ENCODE measurements at places on chromosomes 16 and 17. TPM values are rescaled to one million over a fixed set of nuclear protein-coding genes. Genes with fewer than 3 reads are reported as not detected.

Gene MPP2
- 7.7 TPM for total RNA-seq

Gene C16orf46
- 0.73 TPM for total RNA-seq

Gene ZNF232
- total RNA-seq = 4.7 TPM

Gene TP53TG3
- total RNA-seq = not detected

Gene PLLP
- total RNA-seq = 1.6 TPM

Gene CACNA1H
- total RNA-seq = 4.1 TPM

Gene NTHL1
- total RNA-seq = 90.1 TPM

Gene KRTAP3-1
- total RNA-seq = 1.6 TPM

Gene CDR2L
- 50.9 TPM for total RNA-seq

- H3K27me3 ChIP-seq = no peaks in the 10 kb centered on the region
- no peaks in the 10 kb centered on the region for H3K36me3 ChIP-seq
These were observed 1.6 kb downstream of the HIC1 start for GRCh38 chr17:2056206-2057174.

GRCh38 chr17:37476431-37477120 lies 13.1 kb upstream of the DUSP14 start:
- peaks cover 19% of the 10 kb centered on the region for H3K36me3 ChIP-seq
- peak; percentile 90 for DNase-seq
- no peaks in the 10 kb centered on the region for H3K27me3 ChIP-seq

GRCh38 chr17:83185023-83186002 lies 105.9 kb downstream of the METRNL start:
- no peak overlapping the region for H3K27ac ChIP-seq
- no peak overlapping the region for H3K4me3 ChIP-seq
- no peaks in the 10 kb centered on the region for H3K4me1 ChIP-seq
- H3K27me3 ChIP-seq = 0 out of 2 replicates have a peak, but pooled peaks cover 4% of the 10 kb centered on the region
- H3K36me3 ChIP-seq = no peaks in the 10 kb centered on the region

- H3K4me3 ChIP-seq = no peak overlapping the region
- peaks cover 32% of the 10 kb centered on the region for H3K4me1 ChIP-seq
- peak overlapping the region; percentile 96 for H3K27ac ChIP-seq
- peaks cover 10% of the 10 kb centered on the region for H3K36me3 ChIP-seq
These were observed 347.2 kb downstream of the SOX9 start for GRCh38 chr17:72467841-72468653.

DNA sequence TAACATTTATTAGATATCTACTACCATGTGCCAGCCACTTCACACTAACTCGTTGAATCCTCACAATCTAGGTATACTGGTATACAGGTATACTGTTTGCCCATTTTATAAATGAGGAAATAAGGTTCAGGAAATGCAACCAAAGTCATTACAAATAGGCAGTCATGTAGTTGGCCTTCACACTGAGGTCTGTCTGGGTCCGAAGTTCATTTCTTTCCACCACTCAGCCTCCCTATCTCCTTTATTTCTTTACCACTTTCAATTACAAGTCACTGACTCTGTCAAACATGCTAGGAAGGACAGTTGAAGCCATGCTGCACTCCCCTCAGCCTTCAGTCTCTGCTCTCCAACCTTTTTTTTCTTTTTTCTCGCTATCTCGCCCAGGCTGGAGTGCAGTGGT lies 20.7 kb upstream of the SIAH1 start:
- H3K4me3 ChIP-seq = no peak overlapping the region
- H3K4me1 ChIP-seq = peaks cover 20% of the 10 kb centered on the region
- no peak for DNase-seq
- no peaks in the 10 kb centered on the region for H3K27me3 ChIP-seq
- no peaks in the 10 kb centered on the region for H3K36me3 ChIP-seq
- no peak overlapping the region for H3K27ac ChIP-seq

GRCh38 chr16:56300242-56300623 lies 108.9 kb downstream of the GNAO1 start:
- H3K36me3 ChIP-seq = no peaks in the 10 kb centered on the region
- H3K4me3 ChIP-seq = no peak overlapping the region
- H3K27ac ChIP-seq = no peak overlapping the region
- H3K4me1 ChIP-seq = 0 out of 2 replicates have a peak, but pooled peaks cover 1% of the 10 kb centered on the region

DNA sequence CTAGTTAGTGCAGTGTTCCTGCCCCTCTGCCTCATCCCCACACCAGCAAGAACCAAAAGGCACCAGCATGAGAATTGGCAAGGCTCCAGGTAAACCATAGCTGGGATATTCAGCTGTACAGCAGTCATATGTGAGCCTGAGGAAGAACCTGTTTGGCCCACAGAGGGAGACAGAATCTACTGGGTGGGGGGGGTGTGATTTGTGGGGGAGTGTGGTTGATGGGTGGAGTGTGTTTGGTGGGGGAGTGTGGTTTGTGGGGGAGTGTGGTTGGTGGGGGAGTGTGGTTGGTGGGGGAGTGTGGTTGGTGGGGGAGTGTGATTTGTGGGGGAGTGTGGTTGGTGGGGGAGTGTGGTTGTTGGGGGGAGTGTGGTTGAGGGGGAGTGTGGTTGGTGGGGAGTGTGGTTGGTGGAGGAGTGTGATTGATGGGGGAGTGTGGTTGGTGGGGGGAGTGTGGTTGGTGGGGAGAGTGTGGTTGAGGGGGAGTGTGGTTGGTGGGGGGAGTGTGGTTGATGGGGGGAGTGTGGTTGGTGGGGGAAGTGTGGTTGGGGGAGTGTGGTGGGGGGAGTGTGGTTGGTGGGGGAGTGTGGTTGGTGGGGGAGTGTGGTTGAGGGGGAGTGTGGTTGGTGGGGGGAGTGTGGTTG lies 19.5 kb downstream of the MINK1 start:
- H3K27me3 ChIP-seq = no peaks in the 10 kb centered on the region
- H3K4me3 ChIP-seq = peak overlapping the region; percentile 15
- peak; percentile 63 for DNase-seq
- peak overlapping the region; percentile 100 for H3K27ac ChIP-seq
- H3K36me3 ChIP-seq = no peaks in the 10 kb centered on the region

GRCh38 chr16:70660672-70661350 lies 14.5 kb downstream of the IL34 start:
- no peaks in the 10 kb centered on the region for H3K4me1 ChIP-seq
- no peaks in the 10 kb centered on the region for H3K36me3 ChIP-seq
- H3K4me3 ChIP-seq = no peak overlapping the region
- DNase-seq = no peak

- H3K27me3 ChIP-seq = no peaks in the 10 kb centered on the region
- peaks cover 9% of the 10 kb centered on the region for H3K4me1 ChIP-seq
- DNase-seq = no peak
- peaks cover 37% of the 10 kb centered on the region for H3K36me3 ChIP-seq
- H3K27ac ChIP-seq = peak overlapping the region; percentile 13
These were observed 23.4 kb downstream of the RNFT1 start for GRCh38 chr17:59941131-59941530.

DNA sequence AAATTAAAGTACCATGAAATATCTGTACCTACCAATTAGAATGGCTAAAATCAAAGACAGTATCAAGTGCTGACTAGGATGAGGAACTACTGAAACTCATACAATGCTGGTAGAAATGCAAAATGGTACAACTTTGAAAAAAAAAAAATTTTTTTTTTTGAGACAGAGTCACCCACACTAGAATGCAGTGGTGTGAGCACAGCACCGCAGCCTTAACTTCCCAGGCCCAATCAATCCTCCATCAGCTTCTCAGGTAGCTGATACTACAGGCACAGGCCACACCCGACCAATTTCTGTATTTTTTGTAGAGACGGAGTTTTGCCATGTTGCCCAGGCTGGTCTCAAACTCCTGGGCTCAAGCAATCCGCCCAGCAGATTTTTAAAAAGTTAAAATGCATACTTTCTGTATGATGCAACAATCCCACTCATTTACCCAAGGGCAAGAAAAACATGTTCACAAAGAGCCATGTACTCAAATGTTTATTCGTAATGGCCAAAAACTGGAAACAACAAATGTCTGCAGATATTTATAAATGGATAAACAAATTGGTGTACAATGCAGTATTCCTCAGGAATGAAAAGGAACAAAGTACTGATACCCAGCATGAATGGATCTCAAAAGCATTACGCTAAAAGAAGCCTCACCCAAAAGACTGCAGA lies 8.7 kb downstream of the SMURF2 start:
- DNase-seq = peak; percentile 77
- H3K4me1 ChIP-seq = peaks cover 51% of the 10 kb centered on the region
- peak overlapping the region; percentile 37 for H3K4me3 ChIP-seq
- H3K27ac ChIP-seq = peak overlapping the region; percentile 72

All from PC-3 (cell line).